ENCODE measurements at places on chromosomes 5 and 9. TPM values are rescaled to one million over a fixed set of nuclear protein-coding genes. Genes with fewer than 3 reads are reported as not detected.

OCLN gene
- 43.6 TPM for total RNA-seq

CCDC183 gene
- 9.0 TPM for total RNA-seq

GMCL2 gene
- total RNA-seq = not detected

PCDHA9 gene
- not detected for total RNA-seq

MUSK gene
- not detected for total RNA-seq

OR2V2 gene
- not detected for total RNA-seq

RFESD gene
- total RNA-seq = not detected

WNK2 gene
- 28.6 TPM for total RNA-seq

ZNF883 gene
- total RNA-seq = not detected

GRCh38 chr5:171961117-171961516 lies 45.3 kb downstream of the FBXW11 start:
- DNase-seq = no peak

DNA sequence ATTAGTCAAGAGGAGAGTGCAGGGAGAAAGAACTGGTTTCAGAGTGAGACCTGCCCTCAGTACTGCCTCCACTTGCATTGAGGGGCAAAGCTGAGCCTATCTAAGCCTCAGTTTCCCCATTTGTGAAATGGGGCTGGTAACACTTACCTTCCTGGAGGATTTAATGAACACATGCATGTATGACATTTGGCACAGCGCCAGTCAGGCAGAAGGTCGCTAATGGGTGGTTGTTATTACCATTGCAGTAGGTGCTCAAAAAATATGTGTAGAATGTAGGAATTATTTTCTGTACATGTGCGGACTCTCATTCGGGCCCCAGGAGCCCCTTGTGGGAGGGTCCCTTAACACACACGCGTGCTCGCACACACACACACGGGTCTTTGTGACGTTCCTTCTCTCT lies 10.9 kb downstream of the FAT2 start:
- no peak for DNase-seq

DNA sequence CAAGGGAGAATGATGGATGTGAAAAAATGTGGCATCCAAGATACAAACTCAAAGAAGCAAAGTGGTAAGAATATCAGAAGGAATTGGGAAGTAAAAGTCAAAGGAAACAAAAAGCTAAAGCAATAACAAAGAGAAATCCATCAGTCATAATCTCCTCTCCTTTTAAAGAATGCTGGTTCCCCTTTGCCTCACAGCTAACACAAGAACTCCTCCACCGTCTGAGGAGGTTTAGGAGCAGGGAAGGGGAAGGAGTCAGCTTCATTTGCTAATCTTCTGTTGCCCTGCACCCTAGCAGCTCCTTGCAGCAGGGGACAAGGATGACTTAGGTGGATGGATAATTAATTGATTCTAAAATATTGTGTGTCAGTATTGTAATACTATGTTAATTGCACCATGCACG lies 16.4 kb downstream of the CD274 start:
- DNase-seq = no peak

DNA sequence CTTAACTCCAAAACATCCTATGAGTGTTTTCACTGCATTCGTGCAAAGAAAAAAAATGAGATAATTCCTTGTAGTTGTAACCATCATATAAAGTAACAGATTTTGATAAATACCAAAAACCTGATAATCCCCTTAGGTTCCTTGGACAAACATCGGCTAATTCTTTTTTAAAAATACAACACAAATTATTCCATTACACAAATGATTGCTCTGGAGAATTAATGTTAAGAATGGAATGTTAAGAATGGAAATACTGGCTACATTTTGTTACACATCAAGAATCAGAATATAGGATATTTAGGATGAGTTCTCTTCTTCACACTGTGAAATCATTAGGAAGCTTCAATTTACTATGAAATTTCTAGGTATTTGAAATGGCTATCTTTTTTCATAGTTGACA lies 139.4 kb downstream of the LPAR1 start:
- DNase-seq = no peak

- DNase-seq = no peak
Measured at GRCh38 chr5:95717439-95717838, 13.7 kb upstream of the RHOBTB3 start.

DNA sequence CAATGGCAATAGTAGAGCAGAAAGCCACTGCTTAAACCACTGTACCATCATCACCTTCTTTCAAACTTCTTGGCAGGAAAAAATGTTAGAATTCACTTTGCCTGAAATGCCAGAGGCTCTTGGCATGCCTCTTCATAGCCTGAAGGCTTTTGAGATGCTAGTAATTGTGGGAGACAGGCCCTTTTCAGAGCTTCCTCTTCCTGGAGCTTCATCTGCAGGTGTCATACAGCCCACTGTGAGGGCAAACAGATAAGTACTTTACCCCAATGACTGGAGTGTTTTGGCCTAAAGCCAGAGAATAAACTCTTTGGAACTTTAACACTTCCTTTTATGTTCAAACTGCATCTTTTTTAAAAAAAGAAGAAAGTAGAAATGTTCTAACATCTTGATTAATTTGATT lies 81.3 kb upstream of the TMEM171 start:
- DNase-seq = no peak

DNA sequence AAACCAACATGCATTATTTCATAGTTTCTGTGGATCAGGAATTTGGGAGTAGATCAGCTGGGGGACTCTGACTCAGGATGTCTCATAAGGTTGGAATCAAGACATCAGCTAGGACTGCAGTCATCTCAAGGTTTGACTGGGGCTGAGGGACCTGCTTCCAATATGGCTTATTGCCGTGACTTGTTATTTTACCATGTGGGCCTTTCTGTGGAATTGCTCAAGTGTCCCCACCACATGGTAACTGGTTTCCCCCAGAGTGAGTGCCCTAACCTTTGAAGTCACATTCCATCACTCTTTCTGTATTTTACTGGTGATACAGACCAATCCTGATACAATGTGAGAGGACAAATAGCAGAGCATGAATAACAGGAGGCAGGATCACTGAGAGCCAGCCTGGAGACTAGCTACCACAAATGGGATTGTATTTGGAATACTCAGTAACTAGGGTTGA lies 70.2 kb upstream of the ELL2 start:
- DNase-seq = no peak

GRCh38 chr9:13626601-13627000 lies 347.1 kb upstream of the MPDZ start:
- DNase-seq = no peak

DNA sequence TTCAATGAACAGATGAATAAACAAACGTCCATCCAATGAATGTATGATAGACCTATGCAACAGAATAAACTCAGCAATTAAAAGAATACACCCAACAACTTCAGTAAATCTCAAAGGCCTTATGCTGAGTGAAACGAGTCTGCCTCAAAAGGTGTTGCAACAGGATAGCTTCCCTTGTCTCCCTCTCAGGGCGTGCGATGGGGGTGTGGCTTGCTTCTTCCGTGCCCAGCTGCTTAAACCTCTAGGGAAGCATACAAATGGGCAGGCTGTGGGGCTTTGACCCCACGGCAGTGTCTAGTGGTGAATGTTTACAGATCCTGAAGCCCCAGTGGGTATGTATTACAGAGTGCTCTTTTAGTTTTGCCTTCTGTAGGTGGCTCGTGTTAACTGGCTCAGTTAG lies 87.0 kb upstream of the CCL21 start:
- DNase-seq = no peak

DNA sequence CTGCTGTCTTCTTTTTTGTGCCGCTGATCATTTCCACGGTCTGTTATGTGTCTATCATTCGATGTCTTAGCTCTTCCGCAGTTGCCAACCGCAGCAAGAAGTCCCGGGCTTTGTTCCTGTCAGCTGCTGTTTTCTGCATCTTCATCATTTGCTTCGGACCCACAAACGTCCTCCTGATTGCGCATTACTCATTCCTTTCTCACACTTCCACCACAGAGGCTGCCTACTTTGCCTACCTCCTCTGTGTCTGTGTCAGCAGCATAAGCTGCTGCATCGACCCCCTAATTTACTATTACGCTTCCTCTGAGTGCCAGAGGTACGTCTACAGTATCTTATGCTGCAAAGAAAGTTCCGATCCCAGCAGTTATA lies 17.1 kb downstream of the F2R start:
- DNase-seq = no peak

DNA sequence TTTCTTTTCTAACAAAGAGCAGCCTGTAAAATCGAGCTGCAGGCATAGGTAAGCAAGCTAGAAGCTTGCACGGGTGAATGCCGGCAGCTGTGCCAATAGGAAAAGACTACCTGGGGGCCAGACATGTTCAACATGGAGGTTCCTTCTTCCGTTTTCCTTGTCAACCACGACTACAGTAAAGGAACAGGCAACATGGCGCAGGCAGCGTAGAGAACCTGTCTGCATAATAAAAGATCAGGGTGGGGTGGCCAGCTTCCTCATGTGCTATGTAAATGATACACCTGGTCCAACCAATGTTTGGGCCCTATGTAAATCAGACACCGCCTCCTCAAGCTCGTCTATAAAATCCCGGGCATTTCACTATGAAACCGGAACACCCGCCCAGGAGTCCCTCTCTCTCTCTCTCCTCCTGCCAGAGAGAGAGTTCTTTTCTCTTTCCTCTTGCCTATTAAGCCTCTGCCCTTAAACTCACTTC lies 103.8 kb upstream of the LIFR start:
- DNase-seq = peak; percentile 92

GRCh38 chr9:109181284-109181683 lies 14.2 kb upstream of the FRRS1L start:
- DNase-seq = no peak
